ENCODE measurements at places on chromosomes 7 and 10.
A peak's percentile ranks its signal among the peaks of the same experiment; 100 is the strongest.

GRCh38 chr7:150357270-150357669 lies 11.4 kb upstream of the REPIN1 start:
- peak; percentile 46 for DNase-seq

GRCh38 chr10:114544045-114544659 lies 113.9 kb downstream of the ABLIM1 start:
- peak; percentile 67 for DNase-seq

DNA sequence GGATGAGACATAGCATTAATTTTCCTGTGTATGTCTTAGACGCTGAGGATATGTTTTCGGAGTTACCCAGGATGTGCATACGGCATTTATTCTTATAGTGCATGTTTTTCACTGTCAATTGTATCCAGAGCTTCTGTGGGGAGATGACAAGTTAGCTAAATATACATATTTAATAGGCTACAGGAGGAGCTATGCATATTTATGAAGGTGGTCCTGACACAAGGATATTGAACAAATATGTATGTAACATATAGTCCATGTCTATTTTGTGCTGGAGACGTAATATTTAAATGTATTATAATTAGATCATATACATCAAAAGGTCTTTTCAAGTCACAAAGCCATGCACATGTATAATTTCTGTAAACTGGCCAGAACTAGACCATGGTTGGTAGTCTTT lies 16.0 kb downstream of the IL6 start:
- no peak for DNase-seq

- DNase-seq = no peak
These were observed 186.3 kb downstream of the PTPRN2 start for GRCh38 chr7:158401295-158401694.

- DNase-seq = peak; percentile 90
These were observed at the start of gene MNX1 for GRCh38 chr7:157010588-157011332. Gene MNX1 (minus strand): TSS chr7:157010663. CDS start chr7:157010350, 313 bp downstream.

DNA sequence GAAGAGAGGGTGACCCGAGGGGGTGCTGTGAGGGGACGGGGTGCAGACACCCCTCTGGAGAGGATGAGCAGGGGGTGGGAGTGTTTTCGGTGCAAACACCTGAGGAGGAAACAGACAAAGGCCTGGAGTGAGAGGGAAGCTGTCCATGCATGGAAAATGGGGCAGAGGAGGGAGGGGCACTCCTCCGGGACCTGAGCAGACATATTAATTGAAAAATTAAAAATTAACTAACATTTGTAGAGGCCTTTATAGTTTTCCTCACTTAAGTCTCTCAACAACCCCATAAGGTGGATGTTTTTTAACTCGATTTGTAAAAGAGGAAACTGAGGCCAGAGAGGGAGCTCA lies 1.2 kb downstream of the VPS37D start:
- DNase-seq = no peak

- DNase-seq = peak; percentile 39
These were observed 28.1 kb downstream of the EPHB4 start for GRCh38 chr7:100799037-100799896.

DNA sequence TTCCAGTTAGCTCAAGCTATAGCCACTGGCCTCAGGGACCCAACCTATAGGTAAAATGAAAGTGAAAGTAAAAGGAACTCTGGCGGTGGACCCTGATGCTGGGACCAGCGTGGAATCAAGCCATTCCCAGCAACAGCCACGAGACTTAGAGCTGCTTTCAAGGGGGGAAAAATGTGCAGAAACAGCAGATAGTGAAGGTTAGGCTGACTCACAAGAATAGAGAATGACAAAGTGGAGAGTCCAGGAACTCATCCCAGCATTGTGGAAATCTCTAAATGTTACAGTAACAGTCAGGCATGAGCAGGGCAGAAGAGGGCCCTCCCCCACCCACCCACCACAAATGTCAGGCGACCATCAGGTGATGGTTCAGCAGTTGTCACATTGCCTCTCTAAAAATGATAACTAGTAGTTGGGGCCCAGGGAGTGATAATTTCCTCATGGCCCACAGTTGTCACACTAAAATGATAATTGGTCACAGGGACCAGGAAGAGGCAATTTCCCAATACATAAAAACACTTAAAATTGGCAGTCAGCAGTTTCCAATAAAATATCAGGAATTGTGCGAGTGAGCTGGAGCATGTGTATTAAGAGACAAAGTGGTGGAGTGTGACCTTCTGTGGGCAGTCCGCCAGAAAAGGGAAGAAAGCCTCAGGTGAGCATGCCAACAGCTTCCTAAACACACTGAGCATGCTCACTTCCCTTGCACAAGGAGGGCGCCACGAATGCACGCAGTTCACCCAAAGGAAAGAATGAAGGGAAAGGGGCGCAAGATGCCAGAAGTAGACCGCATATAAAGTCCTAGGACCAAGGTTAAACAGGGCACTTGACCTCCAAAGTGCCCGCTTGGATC lies 129.8 kb upstream of the PPP1R3A start:
- no peak for DNase-seq

DNA sequence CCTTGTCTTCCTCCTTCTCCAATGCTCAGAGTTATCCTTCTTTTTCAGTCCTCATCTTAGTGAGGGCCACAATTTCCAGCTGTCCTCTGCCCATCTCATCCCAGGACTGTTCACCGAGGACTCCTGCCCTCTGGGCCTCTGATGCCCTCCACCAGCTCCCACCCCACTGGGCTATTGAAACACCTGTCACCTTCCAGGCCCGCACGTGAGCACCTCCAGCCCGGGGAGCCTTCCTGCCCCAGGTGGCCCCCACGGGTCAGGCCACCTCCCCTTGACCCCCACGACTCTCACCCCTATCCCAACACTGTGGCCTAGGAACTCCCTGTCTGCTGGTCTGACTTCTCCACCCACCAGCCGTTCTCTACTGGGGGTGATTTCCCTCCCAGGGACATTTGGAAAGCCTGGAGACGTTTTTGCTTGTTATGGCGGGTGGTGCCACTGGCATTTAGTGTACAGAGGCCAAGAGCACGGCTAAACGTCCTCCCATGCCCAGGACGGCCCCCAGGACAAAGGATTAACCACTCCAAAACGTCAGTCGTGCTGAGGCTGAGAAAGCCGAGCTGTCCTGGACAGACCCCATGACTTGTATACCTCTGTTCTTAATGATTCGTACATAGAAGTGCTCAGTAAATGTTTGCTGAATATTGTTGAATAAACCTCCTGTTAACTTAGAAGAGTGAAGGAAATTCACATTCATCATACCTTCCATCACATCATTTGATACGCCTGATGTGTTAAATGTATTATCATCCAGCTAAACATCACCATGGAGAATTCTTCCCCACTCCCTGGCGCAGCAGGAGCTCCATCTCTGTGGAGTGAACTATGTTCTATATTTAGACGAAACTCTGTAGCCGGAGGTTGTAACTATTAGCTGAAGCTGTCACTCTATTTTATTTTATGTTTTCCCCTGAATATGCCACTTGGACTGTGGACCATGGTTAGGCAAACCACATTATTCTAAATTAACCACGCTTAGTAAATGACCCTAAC lies 270.1 kb upstream of the SHH start:
- no peak for DNase-seq

- no peak for DNase-seq
These were observed 22.5 kb downstream of the TMEM176A start for GRCh38 chr7:150823043-150823442.

DNA sequence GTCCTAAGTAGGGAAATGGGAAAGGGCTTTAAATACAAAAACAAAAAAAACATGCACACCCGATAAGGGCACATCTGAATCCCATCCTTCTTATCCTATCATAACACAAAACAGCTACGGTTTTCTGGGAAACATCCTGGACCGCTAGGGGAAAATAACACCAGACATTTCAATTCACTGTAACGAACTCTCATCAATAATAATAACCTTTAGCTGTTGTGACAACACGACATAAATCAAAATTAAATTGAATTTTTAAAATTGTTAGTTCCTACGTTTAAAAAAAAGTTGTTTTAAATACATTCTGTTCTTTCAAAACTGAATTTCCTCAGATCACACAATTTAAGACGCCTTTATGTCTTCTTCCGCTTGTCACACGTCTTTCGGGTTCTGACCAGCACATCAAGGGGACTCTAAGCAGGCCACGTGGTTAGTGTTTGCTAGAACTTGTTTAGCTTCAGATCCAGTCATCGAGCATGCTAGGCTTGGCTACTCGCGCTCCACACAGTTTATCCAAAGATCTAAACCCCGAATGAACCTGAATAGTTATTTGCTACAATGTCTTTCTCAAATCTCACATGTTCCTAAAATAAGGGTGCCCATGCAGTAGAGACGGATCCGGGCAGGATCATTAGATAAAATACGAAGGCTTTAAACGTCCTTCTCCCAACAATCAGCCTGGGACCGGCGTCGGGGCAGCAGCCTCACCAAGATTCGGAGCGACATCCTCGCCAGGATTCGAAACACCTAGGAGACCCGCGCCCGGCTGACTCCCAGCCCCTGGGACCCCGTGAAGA lies 839 bp downstream of the IKZF5 start:
- no peak for DNase-seq

DNA sequence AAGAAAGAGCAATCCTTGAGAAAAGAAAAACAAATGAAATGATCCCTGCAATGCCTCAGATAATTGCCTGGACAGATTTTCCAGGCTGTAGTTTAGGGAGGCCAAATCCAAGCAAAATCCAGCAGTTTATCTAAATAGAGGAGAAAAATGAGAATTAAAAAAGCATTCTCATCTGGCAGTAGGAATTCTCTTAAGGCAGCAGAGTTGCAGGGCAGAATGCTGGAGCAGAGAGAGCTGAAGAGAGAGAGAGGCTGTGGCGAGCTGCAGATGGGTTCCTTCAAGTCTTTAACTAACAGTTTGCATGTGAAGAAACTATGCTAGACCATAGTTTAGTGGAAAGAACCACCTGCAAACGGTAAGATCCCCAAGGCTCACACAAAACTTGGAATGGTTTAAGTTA lies 6.0 kb upstream of the LIPA start:
- no peak for DNase-seq

GRCh38 chr10:102384053-102384452 lies 11.5 kb upstream of the NFKB2 start:
- DNase-seq = no peak

DNA sequence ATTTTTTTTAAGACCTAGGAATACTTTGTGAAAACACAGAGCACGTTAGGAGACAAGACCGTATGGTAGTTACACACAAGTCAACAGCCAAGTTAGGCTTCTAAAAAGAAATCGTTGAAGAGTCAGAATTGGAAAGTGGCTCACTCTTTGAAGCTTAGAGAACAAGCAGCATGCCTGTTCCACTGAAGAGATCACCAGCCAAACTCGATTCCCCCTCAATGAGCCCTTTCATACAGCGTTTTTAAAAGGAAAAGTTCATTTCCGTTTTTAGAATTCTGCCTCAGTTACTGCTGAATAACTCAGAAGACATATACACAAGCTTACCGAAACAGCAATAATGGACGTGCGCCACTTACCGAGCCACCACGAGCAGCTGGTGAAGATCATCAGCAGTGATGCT lies 41.0 kb downstream of the MCMBP start:
- DNase-seq = no peak

GRCh38 chr7:91066627-91067026 lies 197.6 kb upstream of the FZD1 start:
- no peak for DNase-seq

DNA sequence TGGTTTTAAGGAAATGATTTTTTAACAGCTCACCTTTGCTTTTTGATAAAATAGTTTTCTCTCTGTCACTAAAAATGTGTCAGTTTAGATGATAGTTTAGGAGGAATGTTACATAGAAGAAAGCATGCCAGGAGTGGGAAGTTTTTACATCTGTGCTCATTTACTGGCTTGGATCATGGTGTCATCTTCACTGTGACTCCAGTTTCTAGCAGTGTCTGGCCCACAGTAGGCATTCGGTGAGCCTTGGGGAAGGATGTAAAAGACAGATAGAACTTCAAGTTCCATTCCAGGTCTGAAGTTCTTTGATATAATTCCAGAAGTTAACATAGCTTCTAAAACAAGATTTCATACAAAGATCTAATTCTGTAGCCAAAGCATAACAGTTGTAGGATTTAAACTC lies 259.2 kb downstream of the BICC1 start:
- no peak for DNase-seq

GRCh38 chr7:83976302-83976701 lies 218.3 kb downstream of the SEMA3A start:
- DNase-seq = no peak

DNA sequence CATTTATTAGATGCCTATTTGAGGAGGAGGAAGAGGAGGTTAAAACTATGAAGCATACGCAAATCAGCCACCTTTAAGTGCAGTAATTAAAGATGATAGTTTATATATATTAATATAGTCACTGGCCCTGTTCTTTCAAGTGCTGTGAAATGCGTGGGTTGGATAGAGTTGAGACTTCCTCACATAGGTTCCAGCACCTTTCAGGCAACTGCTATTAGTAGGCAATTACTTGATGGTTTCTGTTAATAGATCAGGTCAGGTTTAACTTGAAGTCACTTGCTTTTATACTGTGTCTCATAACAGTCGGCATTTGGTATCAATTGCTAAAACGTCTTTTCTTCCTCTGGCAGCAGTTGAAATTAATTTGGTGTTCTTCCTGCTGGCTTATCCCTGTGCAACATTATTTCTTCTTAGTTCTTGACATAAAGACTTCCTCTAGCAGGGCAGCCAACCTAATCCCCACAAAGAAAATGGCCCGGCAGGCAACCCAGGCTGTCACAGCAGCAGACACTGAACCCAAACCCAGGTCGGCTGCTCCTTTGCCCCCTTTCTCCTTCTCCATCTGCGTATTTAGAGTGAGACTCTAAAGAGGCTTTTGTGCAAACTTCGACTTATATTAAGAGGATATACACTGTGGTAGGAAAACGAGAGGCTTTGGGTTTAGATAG lies 35.3 kb upstream of the BET1 start:
- no peak for DNase-seq

GRCh38 chr7:131483586-131483985 lies 72.8 kb downstream of the PODXL start:
- no peak for DNase-seq

GRCh38 chr7:26930201-26930600 lies 65.8 kb upstream of the SKAP2 start:
- DNase-seq = no peak

DNA sequence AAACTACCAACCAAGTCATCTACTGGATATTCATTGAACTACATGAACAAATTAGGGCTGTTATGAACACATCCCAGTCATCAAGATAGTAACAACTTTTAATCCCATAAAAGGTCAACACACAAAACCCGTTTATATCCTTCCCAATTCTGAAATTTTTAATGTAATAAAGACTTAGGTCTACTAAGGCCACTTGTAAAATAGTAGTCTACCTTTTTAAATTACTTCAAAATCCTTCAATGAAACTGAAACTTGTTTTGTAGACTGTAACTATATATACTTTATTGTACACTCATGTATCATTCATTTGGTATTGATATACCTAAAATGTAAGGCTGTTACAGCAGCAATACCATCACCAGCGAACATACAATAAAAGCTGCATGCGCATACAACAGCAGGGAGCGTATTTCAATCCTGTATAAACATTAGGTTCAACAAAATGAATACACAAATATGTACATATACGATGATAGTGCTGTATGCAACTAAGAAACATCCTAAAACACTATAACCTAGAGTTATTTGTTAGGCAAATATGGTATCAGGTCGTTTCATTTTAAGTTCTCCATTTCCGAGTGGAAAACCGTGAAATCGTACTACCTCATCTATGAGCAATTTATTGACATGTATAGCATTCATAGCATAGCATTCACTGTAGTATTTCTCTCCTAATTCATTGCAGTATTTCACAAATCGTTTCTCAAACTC lies 973 bp downstream of the ATAD1 start:
- DNase-seq = peak; percentile 32
